ENCODE measurements at places on chromosomes 1 and 21. TPM values are rescaled to one million over a fixed set of nuclear protein-coding genes. Genes with fewer than 3 reads are reported as not detected.

ATF3 gene
- 4.9 TPM for total RNA-seq

CTTNBP2NL gene
- 19.2 TPM for total RNA-seq

SAMSN1 gene
- total RNA-seq: not detected

DNA sequence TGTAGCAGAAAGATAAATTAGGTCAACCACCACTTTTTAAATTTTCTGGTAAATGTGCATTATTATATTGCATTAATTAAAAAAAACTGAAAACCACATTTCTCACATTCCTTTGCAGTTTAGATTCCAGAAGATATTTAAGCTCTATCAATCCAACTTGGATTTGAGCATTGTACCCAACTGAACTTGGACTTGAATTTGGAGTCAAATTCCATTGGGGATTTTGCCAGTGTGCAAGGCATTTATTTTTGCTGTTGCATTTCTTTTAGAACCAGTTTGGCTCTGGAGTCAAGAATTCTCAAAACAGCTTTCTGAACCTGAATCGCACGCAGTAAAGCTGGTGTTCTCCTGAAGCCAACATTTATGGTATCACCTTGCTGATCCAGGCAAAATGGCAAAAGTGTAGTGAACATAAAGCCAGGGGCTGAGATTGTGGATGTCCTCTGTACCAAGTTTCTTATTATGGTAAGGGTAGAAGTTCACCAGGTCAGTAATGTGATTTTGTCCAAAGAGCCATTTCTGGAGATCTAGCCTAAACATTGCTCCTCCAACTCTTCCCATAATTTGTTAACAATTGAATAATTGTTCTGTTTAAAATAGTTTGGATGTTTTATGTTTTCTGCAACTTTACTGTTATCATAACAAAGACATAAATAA is 890.9 kb downstream of the LRRIQ3 start:
- no peaks in the 10 kb centered on the region for H3K36me3 ChIP-seq
- no peak overlapping the region for H3K4me3 ChIP-seq
- no peak for DNase-seq
- H3K4me1 ChIP-seq: no peaks in the 10 kb centered on the region
- H3K27me3 ChIP-seq: no peaks in the 10 kb centered on the region
- H3K27ac ChIP-seq: no peak overlapping the region

GRCh38 chr1:156772728-156773497 is 5.6 kb downstream of the PRCC start:
- no peak overlapping the region for H3K4me3 ChIP-seq
- no peak overlapping the region for H3K27ac ChIP-seq
- H3K27me3 ChIP-seq: no peaks in the 10 kb centered on the region
- H3K4me1 ChIP-seq: peaks cover 36% of the 10 kb centered on the region
- DNase-seq: no peak

DNA sequence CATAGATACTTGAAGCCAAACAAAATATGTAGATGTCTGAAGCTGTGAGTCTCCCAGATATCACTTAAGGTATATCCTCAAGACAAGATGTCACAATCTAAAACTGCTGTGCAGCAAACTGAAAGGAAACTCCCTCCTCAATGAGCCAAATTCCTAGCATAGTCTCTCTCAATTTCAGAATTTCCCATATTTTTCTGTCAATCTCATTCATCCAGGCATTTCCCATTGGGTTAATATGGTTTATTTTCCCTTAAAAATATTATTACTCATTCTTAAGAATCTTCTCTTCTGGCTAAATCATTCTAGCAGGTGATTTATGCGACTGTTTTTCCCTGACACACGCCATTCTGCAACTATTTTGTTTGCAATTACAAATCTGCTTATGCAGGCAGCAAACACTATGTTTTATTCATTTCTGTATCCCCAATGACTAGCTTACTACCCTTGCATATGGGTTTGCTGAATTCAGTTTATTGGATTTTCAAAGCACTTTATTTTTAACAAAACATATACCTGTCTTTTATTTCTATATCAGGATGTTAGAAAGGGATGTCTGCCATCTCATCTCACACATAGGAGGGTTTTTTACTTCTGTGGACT is 69.9 kb downstream of the TNFSF4 start:
- H3K27ac ChIP-seq: no peak overlapping the region
- H3K27me3 ChIP-seq: no peaks in the 10 kb centered on the region

DNA sequence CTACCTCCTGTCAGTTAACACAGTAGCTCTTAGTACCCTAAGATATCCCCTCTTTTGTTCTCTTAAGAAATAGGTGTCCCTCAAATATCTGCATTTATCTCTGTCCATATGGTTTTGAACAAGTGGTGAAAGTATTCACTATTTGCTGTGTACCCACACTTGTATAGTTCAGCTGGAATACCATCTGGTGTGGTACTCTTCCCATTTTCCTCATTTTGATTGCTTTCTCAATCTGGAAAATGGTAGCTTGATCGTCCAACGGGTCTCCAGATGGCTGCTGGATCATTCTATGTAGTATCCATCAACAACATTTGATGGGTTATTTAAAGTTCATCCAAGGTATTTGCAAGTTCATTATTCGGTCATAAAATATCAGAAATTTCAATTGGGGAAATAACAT is 100.3 kb upstream of the DPYD start:
- H3K4me3 ChIP-seq: no peak overlapping the region
- no peaks in the 10 kb centered on the region for H3K36me3 ChIP-seq
- no peak for DNase-seq
- no peaks in the 10 kb centered on the region for H3K4me1 ChIP-seq
- H3K27me3 ChIP-seq: no peaks in the 10 kb centered on the region
- H3K27ac ChIP-seq: no peak overlapping the region

- H3K4me3 ChIP-seq: no peak overlapping the region
- no peaks in the 10 kb centered on the region for H3K36me3 ChIP-seq
- DNase-seq: no peak
- H3K27ac ChIP-seq: no peak overlapping the region
- H3K27me3 ChIP-seq: peaks cover 8% of the 10 kb centered on the region
- peaks cover 7% of the 10 kb centered on the region for H3K4me1 ChIP-seq
These were observed 12.6 kb upstream of the CD34 start for GRCh38 chr1:207923561-207923960.

- no peaks in the 10 kb centered on the region for H3K27me3 ChIP-seq
- H3K36me3 ChIP-seq: no peaks in the 10 kb centered on the region
- H3K4me1 ChIP-seq: peaks cover 29% of the 10 kb centered on the region
- DNase-seq: peak; percentile 94
- H3K27ac ChIP-seq: peak overlapping the region; percentile 77
These were observed 89.7 kb upstream of the RGS1 start for GRCh38 chr1:192485692-192486436.

Measured in GM23248 (cell line).